ENCODE measurements at places on chromosomes 13 and 19.
A peak's percentile ranks its signal among the peaks of the same experiment; 100 is the strongest.

GRCh38 chr13:75481176-75482069, 546 bp downstream of the TBC1D4 start:
- peak; percentile 57 for DNase-seq

DNA sequence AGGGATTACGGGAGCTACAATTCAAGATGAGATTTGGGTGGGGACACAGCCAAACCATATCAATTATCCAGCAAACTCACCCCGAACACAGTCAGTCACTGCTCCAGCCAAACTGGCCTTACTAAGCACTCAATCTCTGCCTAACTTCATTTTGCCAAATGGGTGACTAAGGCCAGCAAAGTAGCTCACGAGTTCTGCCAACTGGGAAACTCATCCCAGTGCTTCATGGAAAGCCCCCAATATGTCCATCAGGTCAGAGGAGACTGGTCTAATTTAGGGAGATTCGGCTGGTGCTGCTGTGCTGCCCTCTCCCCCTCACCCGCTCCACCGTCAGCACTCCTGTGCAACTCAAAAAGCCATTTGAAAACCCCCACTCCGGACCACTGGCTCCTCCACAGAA, 324.0 kb downstream of the FOXO1 start:
- no peak for DNase-seq

- peak; percentile 38 for DNase-seq
These were observed 24.4 kb upstream of the LDLR start for GRCh38 chr19:11064831-11065303.

- DNase-seq = no peak
These were observed 23.4 kb upstream of the TCF3 start for GRCh38 chr19:1675633-1676350.

- DNase-seq = no peak
These were observed 26.7 kb upstream of the TDRD3 start for GRCh38 chr13:60370343-60370742.

DNA sequence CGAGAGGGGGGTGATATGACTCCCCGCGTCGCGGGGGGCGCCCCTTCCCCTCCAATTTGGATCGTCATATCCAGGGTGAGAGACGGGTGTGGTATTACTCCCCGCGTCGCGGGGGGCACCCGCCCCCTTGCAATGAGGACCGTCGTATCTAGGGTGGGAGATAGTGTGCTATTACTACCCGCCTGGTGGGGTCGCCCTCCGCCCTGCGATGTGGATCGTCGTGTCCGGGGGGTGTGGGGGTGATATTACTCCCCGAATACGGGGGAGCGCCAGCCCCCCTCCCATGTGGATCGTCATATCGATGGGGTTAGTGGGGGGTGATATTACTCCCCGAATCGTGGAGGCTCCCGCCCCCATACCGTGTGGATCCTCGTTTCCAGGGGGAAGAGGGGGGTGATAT, 29.2 kb upstream of the RGCC start:
- no peak for DNase-seq

DNA sequence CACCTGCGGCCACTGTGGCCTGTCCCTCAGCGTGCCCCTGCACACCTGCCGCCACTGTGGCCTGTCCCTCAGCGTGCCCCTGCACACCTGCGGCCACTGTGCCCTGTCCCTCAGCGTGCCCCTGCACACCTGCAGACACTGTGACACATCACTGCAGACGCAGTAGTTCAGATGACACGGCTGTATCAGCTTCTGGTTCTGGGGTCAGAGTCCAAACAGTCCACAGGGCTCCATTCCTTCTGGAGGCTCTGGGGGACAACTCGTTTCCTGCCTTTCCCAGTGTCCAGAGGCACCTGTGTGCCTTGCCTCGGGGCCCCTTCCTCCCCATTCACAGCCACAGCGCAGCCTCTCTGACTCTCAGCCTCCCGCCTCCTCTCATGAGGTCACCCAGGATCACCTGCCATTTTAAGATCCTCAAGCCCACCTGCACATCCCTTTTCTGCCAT, 5.5 kb downstream of the SF3A2 start:
- DNase-seq = no peak

DNA sequence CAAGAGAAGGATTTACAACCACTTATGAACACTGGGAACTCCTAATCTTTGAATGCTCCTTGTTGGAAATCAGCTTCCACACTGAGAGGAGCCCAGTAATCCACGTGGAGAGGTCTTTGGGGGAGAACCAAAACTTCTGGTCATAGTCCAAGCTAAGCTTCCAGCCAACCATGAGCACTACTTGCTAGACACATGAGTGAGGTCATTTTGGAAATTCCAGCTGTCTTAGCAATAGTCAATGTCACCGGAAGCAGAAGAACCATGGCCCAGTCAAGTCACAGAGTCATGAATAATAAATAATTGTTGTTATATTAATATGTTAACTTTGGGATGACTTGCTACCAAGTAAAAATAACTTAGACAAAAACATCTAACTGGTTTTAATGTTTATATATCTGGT, 324.9 kb upstream of the SGCG start:
- peak; percentile 53 for DNase-seq

GRCh38 chr13:97935071-97935470, 18.4 kb upstream of the IPO5 start:
- DNase-seq = no peak

- no peak for DNase-seq
These were observed 69.7 kb downstream of the ERICH6B start for GRCh38 chr13:45545686-45546409.

GRCh38 chr13:70088926-70089325, 18.7 kb upstream of the ATXN8OS start:
- DNase-seq = peak; percentile 6

GRCh38 chr13:101755228-101755887, 302.9 kb downstream of the ITGBL1 start:
- DNase-seq = no peak

DNA sequence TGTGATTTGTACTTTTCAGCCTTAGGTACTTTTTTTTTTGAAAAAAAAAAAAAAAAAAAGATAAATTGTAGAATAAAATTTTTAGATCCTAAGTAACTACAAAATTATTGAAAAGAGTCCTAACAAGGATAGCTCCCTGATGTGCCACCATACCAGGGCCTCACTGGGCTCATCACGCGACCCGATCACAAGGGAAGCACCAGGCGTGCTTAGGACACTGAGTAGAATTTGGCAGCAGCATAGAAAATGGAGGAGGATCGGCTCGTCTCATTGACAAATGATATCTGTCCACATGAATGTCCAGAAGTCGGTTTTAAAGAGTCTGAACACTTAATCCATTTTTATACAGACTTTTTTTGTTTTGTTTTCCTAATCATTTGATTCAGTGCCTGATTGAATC, 179.0 kb downstream of the STK24 start:
- DNase-seq = no peak

- no peak for DNase-seq
These were observed 326.9 kb downstream of the DACH1 start for GRCh38 chr13:71540098-71540497.

DNA sequence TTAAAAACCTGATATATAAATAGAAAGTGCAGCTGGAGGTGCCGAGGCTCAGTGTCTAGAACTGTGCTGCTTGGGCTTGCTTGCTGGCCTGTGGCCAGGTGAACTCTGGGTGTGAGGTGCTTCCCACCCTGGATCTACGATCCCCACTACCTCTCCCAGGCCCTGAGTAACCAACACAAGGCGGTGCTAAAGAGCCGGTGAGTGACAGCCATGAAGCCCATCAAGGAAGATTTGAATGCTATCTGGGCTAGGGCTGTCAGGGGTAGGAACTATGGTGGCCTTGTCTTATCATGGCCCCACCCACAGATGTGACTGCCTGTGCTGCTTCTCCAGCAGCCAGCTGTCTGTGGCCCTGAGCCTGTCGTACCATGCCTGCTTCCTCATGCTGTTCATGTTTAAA, 25.6 kb upstream of the ZNF91 start:
- DNase-seq = no peak

- DNase-seq = no peak
These were observed 159.5 kb downstream of the OLFM4 start for GRCh38 chr13:53188120-53188519.

GRCh38 chr19:44894052-44894400, 3.0 kb downstream of the TOMM40 start:
- no peak for DNase-seq

GRCh38 chr19:53906211-53907192, 2.6 kb upstream of the CACNG7 start:
- no peak for DNase-seq

DNA sequence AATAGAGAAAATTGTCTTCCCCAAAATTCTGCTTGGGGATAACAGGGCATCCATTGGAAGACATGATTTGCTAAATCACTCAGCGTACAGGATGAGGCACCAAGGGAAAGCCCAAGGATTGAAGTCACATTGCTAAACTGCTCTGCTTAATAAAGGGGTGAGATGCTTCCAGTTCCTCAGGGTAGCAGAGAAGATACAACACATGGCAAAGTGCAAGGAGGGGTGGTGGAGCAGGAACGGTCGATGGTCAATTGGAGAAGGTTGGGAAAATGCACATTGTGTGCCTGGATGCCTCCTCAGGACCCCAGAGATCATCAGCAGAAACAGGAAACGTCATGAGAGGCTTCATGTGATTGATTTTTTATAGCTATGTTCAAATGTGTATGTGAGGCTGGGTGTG, 116.3 kb upstream of the SOX1 start:
- DNase-seq = no peak

DNA sequence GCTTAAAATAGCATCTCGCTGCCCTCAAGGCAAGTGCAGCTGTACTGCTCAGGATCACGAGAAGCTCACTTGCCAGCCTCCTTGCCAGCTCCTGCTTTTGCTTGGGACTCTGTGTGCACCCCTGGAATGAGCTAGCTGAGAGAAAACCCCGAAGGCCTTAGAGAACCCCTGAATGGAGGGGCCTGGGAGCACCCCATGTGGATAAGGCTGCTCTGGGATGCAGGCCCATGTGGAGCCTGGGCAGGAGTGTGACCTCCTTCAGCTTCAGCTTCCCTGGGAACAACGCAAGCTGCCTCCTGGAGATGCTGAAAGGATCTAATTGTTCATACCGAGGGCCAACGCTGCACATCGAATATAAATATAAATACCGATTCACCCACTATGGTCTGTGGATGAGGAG, 109.2 kb downstream of the HSPH1 start:
- DNase-seq = no peak

- no peak for DNase-seq
These were observed 9.6 kb downstream of the USP12 start for GRCh38 chr13:27161980-27162379.

GRCh38 chr13:21240586-21240985, 64.1 kb downstream of the MRPL57 start:
- peak; percentile 86 for DNase-seq

- no peak for DNase-seq
These were observed 2.0 kb downstream of the GPR183 start for GRCh38 chr13:99305158-99305557.

DNA sequence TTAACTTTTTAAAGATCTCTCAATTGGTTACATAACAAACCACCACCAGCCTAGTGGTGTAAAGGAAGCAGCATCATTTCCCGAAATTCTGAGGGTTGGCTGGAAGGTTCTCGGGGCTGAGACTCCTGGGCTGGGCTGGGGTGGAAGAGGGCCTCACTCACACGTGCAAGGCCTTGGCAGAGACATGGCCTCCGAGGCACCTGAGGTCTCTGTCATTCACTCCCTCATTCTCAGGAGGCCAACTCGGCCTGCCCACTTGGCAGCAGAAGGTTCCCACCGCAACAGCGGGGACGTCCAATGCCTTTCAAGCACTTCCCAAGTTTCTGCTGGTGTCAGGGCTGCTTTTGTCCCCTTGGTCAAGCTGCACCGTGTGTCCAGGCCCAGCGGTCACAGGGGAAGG, 18.6 kb upstream of the RASA3 start:
- no peak for DNase-seq

GRCh38 chr19:10640361-10640760, 13.8 kb upstream of the ILF3 start:
- no peak for DNase-seq

GRCh38 chr19:55553217-55554182, 8.2 kb upstream of the SBK3 start:
- no peak for DNase-seq

GRCh38 chr19:6769006-6769619, 1.9 kb upstream of the SH2D3A start:
- DNase-seq = no peak

DNA sequence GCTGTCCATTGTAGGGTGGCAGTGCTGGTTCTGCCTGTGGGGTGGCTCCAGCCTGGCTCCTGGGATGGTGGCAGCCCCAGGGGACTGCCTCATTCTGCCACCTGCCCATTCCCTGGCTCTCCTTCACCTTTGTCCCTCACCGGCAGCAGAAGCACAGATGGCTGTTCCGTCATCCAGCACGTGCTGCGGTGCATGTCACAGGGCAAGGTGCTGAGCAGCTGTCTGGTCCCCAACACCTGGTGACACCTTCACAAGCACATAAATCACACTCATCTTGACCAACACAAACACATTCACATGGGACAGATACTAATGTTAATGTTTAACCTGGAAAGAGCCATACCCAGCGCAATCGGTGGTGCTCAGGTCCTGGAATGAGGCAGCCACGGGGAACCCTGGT, 126.8 kb downstream of the UQCRFS1 start:
- DNase-seq = peak; percentile 31

GRCh38 chr19:51689751-51690453, 3.2 kb upstream of the SPACA6 start:
- peak; percentile 31 for DNase-seq

GRCh38 chr13:42849200-42849599, 67.8 kb downstream of the FAM216B start:
- no peak for DNase-seq

GRCh38 chr13:75416327-75417011, 65.5 kb downstream of the TBC1D4 start:
- DNase-seq = no peak

- no peak for DNase-seq
These were observed 30.8 kb downstream of the PIN1 start for GRCh38 chr19:9865732-9866501.

DNA sequence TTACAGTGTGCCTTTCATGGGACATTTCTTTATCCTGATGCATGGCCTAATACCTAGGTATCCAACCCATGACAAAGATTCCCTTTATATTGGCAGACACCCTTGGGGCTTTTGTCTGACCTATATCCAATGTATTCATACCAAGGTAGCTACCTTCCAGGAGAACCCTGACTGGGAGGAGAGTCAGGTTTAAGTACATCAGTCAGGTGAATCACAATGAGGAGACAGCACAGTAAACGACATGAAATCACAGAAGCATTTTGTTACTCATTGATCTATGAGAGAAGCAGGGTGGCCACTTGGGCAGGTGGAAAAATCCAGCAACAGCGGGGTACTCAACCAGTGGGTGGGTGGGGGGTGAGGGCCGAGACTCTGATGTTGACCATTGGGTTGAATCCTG, 527.4 kb upstream of the ATXN8OS start:
- DNase-seq = peak; percentile 79

GRCh38 chr19:53538378-53539109, 599 bp downstream of the ZNF331 start:
- DNase-seq = no peak

GRCh38 chr19:9296336-9296735, 13.3 kb downstream of the ZNF699 start:
- DNase-seq = no peak

- DNase-seq = no peak
These were observed 431.2 kb downstream of the KCTD12 start for GRCh38 chr13:76454991-76455390.
